ENCODE measurements at places on chromosomes 4 and X.

DNA sequence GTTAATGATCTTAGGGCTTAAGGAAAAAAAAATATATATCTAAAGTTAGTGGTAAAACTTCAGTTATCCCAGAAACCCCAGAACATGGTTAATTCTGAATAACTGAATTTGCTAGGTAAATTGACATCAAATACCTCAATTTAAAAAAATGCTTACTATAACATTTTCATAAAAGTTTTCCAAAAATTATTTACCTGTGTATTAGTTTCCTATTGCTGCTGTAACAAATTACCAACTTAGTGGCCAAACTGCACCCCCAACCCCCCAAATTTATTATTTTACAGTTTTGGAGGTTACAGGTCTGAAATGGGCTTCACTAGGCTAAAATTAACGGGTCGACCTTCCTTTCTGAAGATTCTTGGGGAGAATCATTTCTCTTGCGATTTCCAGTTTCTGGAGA is 95.2 kb downstream of the PDLIM5 start:
- no peak for DNase-seq
- no peaks in the 10 kb centered on the region for H3K27me3 ChIP-seq
- H3K27ac ChIP-seq = no peak overlapping the region

DNA sequence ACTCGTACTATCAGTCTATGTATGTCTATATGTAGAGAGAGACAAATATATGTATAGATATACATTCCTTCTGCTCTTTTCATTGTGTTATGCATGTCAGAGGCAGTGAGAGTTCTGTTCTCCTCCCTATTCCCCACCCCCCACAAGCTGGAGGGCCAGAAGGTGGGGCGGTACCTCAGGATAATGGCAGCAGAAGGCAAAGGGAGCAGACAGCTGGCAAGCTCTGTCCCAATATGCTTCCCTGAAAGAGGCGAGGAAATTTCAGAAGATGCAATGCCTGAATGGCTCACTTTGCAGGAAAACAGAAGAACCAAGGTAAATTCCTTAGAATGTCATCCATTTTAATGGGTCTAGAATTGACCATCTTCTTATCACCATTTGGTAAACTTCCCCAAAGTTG is 114.4 kb downstream of the NAA11 start:
- H3K27me3 ChIP-seq = no peaks in the 10 kb centered on the region
- no peak for DNase-seq
- no peak overlapping the region for H3K4me3 ChIP-seq
- H3K27ac ChIP-seq = no peak overlapping the region

DNA sequence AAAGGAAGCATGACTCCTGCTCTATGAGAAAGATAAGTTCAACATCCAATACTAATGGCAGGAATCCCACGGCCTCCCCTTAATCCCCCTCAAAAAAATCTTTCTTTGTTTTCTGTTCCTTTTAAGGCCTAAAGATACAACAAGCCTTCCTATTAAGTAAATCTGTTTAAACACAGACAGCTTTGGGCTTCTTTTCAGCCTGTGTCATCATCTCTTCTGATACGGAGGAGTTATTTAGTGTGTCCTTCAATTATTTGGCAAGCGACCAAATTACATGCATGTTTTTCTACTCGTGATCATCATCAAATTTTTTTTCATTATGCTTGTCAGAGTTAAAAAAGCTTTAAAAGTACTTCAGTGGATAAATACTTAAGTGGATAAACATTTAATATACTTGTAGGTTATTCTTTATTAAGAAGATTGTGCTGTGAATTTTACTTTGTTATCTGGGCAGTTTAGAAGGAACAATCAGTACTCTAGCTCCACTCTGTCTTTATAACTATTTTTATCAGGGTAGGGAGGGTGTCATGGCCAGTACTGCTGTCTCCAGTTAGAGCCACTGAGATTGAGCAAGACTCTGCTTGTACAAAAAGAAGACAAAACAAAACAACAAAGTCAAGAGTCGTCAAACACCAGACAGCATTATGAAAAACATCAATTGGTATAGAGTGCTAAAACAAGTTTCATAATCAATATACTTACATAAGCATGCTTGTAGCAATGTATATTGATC is 210.7 kb downstream of the PRR32 start:
- H3K36me3 ChIP-seq = no peaks in the 10 kb centered on the region
- no peaks in the 10 kb centered on the region for H3K4me1 ChIP-seq
- H3K27me3 ChIP-seq = no peaks in the 10 kb centered on the region
- H3K4me3 ChIP-seq = no peak overlapping the region

- DNase-seq = no peak
- peaks cover 2% of the 10 kb centered on the region for H3K27me3 ChIP-seq
- H3K4me3 ChIP-seq = no peak overlapping the region
- no peak overlapping the region for H3K27ac ChIP-seq
Measured at GRCh38 chr4:80226094-80226493, 28.8 kb downstream of the PRDM8 start.

GRCh38 chr4:152064753-152065152 is 303.9 kb upstream of the GATB start:
- no peak overlapping the region for H3K4me3 ChIP-seq
- H3K4me1 ChIP-seq = peaks cover 4% of the 10 kb centered on the region
- no peaks in the 10 kb centered on the region for H3K27me3 ChIP-seq
- no peak overlapping the region for H3K27ac ChIP-seq
- no peak for DNase-seq

DNA sequence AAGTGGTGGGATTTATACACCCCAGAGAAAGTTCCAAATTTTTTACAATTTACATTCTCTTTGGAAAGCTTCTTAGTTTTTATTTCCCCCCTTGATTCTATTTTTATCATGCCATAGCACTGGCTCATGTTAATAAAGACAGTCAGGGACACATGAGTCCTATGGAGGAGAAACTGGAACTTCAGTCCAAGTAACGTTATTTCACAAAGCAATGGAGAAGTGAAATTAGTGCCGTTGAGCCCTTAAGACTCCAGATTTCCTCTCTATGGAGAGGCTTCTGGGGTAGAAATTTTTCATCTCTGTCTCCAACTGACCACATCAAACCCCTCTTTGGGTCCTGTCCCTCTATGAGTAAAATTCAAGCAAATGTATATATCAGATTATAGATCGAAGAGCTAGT is 12.8 kb upstream of the TASL start:
- no peak overlapping the region for H3K4me3 ChIP-seq
- no peaks in the 10 kb centered on the region for H3K36me3 ChIP-seq
- DNase-seq = no peak
- no peaks in the 10 kb centered on the region for H3K27me3 ChIP-seq
- H3K27ac ChIP-seq = no peak overlapping the region

DNA sequence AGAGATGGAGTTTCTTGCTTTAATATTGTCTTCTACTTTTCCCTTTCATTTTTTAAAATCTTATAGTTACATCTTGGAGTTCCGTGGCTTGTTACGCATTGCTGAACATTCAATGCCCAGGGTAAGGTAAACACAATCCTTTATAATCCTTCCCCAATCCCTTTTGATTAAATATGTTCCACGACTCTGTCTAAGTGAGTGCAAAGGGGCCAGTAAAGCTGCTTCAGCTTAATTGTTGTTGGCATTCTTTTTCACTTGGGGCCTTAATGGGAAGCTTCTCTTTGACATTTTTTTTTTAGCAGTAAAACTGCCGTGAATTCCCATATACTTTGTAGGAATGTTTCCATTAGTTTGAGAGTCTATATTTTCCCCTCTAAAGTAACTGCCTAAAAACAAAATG is 1028.1 kb downstream of the C4orf33 start:
- H3K4me3 ChIP-seq = no peak overlapping the region
- H3K27ac ChIP-seq = no peak overlapping the region
- DNase-seq = no peak
- H3K27me3 ChIP-seq = no peaks in the 10 kb centered on the region

GRCh38 chr4:188372058-188372457 is 232.8 kb downstream of the TRIML1 start:
- DNase-seq = no peak
- H3K27me3 ChIP-seq = no peaks in the 10 kb centered on the region
- no peaks in the 10 kb centered on the region for H3K36me3 ChIP-seq
- H3K4me3 ChIP-seq = no peak overlapping the region
- H3K4me1 ChIP-seq = no peaks in the 10 kb centered on the region

DNA sequence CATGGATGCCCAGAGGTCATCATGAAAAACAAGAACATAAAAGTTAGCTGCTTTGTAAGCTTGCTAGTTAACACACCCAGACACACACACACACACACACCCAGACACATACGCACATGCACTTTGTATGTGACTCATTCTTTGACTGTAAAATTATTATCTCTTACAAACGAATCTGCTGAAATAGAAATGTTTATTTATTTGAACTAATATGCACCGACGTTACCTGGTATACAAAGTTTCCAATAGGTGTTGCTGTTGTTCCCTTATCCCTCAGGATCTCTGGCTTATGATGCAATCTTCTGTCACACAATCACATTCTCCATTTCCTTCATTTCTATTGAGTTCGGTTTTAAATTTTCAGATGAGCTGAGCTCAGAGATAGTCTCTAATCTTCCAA is 209.3 kb downstream of the PTTG2 start:
- H3K36me3 ChIP-seq = no peaks in the 10 kb centered on the region
- H3K4me3 ChIP-seq = no peak overlapping the region
- DNase-seq = peak; percentile 23
- no peaks in the 10 kb centered on the region for H3K27me3 ChIP-seq
- no peak overlapping the region for H3K27ac ChIP-seq

DNA sequence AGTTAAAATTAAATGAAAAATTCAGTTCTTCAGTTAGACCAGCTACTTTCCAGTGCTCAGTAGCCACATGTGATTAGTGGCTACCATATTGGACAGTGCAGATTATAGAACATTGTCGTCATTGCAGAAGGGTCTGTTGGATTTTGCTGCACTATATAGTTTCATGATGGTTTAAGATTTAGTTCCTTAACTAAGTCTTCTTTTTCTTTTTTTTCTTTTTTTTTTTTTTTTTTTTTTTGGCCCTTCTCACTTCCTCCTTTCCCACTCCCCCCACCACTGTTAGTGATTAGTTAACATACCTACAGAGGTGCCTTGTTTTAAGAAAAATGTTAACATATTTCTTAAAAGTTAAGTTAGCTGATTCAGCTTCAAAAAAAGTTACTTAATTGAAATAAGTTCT is 9.0 kb downstream of the RAB9A start:
- H3K27ac ChIP-seq = no peak overlapping the region
- H3K27me3 ChIP-seq = no peaks in the 10 kb centered on the region
- no peak for DNase-seq
- H3K4me3 ChIP-seq = no peak overlapping the region
- H3K4me1 ChIP-seq = peaks cover 6% of the 10 kb centered on the region

DNA sequence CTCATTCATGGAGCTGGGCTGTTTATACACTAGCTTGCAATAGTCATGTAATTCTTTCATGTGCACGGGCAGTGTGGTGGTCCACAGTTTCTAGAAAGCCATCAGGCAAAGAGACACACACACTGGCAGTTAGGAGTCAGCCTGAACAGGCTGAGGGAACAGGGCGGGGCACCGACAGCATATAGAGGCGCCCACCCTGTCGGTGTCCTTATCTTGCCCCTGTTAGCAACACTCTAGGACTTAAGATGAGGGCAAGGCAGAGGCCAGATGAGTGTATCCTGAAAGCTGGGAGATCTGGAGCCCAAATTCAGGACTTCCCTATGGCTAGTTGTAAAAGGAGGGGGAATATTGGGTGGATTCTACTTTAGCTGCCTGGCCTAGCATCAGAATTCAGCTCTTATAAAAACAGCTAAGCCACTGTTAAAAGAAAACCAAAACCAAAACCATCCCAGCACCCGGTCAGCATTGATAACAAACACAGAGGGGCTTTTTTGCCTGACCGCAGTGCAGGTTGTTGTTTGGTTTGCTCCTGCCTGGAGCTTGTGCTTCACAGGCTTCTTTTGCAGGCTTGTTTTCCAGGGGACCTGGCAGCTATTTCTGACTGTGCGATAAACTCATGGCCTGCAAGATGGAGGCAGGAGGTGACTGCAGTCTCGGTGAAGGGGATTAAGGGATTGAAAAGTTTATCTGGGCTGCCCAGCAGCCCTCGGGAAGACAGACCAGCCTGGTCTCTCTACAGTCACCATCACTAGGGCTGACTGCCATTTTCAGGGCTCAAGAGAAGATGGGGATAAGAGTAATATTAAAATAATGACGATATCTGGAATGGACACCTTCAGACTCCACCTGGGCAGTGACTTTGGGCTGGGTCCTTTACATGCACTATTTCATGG is 638.9 kb downstream of the MID1IP1 start:
- H3K27me3 ChIP-seq = no peaks in the 10 kb centered on the region
- H3K4me3 ChIP-seq = no peak overlapping the region
- H3K36me3 ChIP-seq = no peaks in the 10 kb centered on the region
- H3K27ac ChIP-seq = peak overlapping the region; percentile 15

GRCh38 chr4:22668702-22669101 is 24.0 kb upstream of the GBA3 start:
- DNase-seq = no peak
- H3K4me1 ChIP-seq = no peaks in the 10 kb centered on the region
- no peak overlapping the region for H3K27ac ChIP-seq

DNA sequence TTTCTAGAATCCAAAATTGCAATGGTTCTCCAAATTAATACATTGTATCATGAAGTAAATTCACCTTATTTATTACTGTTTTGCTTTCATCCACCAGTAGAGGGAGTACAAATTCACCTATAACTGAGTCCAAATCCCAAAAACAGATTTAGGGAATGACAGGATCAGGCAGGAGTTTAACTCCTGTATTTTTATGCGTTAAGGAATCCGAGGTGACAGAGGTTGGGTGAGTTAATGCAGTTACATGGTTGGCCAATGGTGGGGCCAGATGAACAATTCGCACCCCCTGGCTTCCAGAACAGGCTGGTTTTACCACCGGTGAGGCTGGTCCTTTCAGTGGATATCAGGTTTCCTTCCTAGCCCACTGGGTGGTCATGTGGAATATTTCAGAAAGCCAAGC is 82.4 kb downstream of the MTNR1A start:
- H3K27me3 ChIP-seq = no peaks in the 10 kb centered on the region
- H3K36me3 ChIP-seq = no peaks in the 10 kb centered on the region
- H3K4me3 ChIP-seq = no peak overlapping the region
- H3K4me1 ChIP-seq = no peaks in the 10 kb centered on the region
- DNase-seq = no peak

- no peak for DNase-seq
- no peak overlapping the region for H3K4me3 ChIP-seq
- peaks cover 22% of the 10 kb centered on the region for H3K27me3 ChIP-seq
- no peaks in the 10 kb centered on the region for H3K4me1 ChIP-seq
- H3K36me3 ChIP-seq = no peaks in the 10 kb centered on the region
Measured at GRCh38 chrX:130174045-130174704, 2.4 kb downstream of the RAB33A start.

- H3K36me3 ChIP-seq = peaks cover 32% of the 10 kb centered on the region
- H3K4me1 ChIP-seq = no peaks in the 10 kb centered on the region
- DNase-seq = no peak
Measured at GRCh38 chr4:75490155-75490554, 24.0 kb downstream of the RCHY1 start.

DNA sequence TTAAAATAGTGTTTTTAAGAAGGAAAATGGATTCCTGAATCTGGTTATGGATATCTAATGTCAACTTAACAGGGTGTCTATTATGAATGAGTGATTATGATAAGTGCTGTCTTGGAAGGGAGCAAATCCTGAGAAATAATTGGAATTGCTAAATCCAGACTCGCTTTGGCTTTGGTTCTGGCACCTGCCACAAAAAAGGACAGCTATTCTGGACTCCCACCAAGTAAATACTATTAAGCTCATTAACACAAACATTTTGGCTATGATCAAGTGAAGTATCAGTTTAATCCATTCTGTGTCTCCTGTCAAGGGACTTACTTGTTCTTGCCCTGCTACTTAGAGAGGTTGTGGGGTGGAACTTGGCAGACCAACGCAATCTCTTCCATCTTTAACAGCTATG is 403.7 kb downstream of the CENPC start:
- DNase-seq = no peak
- no peaks in the 10 kb centered on the region for H3K27me3 ChIP-seq
- H3K4me1 ChIP-seq = no peaks in the 10 kb centered on the region
- H3K27ac ChIP-seq = no peak overlapping the region
- H3K36me3 ChIP-seq = no peaks in the 10 kb centered on the region
